ENCODE measurements at places on chromosomes 12 and 14.
A peak's percentile ranks its signal among the peaks of the same experiment; 100 is the strongest.

DNA sequence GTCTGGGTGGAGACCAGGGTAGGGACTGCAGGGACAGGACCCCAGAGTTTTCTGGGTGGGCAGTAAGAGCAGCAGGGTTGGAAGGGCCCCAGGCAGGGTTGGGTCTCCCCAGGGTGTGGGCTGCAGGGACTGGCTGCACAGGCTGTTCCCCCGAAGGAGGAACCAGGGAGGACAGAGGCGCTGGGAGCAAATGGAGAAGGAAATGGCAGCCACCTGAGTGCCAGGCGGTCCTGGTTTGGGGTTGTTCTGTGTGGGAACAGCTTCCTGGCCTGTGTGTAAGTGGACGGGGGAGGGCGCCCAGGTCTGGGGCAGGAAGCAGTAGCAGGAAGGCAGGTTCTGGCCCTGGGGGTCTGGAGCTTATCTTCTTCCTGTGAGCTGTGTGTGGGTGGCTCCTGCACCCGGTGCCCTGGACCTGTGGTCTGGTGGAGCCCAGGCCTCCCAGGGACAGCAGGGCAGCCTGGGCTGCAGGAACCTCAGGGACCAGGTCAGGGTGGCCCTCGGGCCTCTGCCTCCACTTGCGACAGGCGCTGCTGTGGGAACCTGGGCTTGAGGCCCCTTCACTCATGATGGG is 372.8 kb downstream of the TMEM121 start:
- peak; percentile 68 for DNase-seq

GRCh38 chr12:49375406-49375805 is 8.1 kb downstream of the SPATS2 start:
- DNase-seq, result no peak

- no peak for DNase-seq
Measured at GRCh38 chr12:92696216-92696615, 6.6 kb upstream of the PLEKHG7 start.

DNA sequence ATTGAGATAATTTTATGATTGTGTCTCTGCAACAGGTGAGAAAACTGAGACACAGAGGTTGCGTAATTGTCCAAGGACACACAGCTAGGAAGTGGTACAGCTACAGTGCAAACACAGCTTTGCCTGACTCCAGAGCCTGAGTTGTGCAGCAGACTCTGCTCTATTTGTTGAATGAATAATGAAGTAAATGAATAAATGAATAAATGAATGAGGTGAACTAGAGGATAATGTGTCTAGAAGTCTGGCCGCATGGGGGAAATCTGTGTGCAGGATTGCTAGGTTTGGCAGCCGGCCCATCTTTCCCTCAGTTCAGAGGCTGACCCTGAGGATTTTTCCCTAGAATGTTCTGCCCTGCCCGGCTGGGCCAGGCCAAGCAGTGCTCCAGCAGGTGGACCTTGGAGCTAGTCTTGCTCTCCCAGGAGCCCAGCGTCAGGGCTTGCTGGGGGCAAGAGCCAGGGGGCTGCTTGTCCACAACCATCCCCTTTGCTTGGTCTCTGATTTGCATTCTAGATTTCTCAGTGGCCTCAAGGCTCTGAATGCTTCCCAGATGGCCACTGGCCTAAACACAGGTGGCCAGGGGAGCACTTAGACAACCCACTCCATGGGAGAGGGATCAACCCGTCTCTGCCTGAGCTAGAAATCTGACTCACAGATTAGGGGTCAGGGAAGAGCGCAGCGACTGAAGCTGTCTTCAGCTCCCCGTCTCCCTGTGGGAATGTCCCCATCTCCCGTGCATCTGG is 225.2 kb downstream of the C12orf75 start:
- no peak for DNase-seq

GRCh38 chr12:120497524-120498150 is 1.7 kb downstream of the DYNLL1 start:
- DNase-seq, result no peak

DNA sequence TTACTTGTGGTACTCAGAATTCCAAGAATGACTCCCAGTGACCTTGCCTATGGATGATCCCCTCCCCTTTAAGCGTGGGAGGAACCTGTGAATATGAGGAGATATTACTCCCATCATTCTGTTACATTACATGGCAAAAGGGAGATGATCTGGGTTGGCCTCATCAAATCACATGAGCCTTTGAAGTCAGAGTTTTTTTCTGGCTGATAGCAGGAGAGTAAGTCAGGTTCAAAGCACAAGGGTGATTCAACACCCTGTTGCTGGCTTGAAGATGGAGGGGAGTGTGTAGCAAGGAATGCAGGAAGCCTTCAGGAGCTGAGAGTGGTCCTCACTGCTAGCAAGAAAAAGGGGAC is 9.1 kb upstream of the MDM2 start:
- DNase-seq, result no peak

- peak; percentile 42 for DNase-seq
Measured at GRCh38 chr12:132461526-132461925, 28.4 kb upstream of the FBRSL1 start.

- DNase-seq, result no peak
Measured at GRCh38 chr12:121108492-121108891, 24.2 kb upstream of the P2RX7 start.

DNA sequence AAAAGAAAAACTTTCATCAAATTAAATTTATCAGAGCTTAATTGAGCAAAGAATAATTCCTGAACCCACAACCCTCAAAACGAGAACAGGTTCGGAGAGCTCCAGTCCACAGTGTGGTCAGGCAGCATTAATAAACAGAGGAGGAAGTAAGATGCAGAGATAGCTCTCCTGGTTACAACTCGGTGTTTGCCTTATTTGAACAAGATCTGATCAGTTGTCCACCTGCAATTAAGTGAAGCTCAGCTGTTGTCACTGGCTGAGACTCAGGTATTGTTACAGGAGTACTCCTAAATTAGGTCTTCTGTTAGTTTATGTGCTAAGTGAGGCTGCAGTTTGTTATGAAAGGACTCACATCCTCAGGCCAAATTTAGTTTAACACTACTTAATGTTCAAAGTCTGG is 451.4 kb upstream of the PDE3A start:
- DNase-seq, result no peak

GRCh38 chr14:67833403-67833802 is 13.8 kb downstream of the RAD51B start:
- no peak for DNase-seq

DNA sequence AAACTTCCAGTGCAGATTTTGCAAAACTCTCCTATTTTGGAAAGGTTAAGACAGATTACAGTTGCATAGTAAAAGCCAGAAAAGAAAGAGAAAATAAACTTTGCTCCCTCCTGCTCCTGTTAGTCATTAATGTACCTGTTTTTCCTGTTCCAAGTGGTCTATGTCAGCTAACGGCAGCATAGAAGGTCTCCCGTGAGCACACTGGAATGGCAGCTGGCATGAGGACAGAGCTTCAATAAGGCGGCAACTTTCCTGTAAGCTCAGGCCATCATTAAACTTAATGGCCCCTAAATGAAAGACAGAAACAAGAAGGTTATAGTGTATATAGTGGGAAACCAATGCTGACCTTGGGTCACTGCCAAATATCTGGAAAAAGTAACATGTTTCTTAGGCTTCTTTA is 16.0 kb downstream of the EIF2B2 start:
- DNase-seq, result no peak

- no peak for DNase-seq
Measured at GRCh38 chr12:42893803-42894202, 304.3 kb upstream of the PRICKLE1 start.

DNA sequence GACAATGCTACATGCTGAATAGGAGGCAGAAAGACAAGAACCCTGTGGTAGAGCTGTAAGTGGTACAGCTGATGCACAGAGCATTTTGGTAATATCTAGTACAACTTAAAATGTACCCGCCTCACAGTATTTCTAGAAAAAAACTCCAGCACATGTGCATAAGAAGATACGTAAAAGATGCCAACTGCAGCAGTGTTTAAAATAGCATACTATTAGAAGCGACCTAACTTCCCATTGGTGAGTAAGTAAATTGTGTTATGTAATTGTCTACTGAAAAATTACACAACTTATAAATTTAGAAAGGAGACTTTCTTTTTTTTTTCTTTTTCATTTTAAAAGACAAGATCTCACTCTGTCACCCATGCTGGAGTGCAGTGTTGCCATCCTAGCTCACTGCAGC is 114.3 kb upstream of the CAND1 start:
- no peak for DNase-seq

- DNase-seq, result no peak
Measured at GRCh38 chr12:113162102-113163029, 12.8 kb downstream of the CFAP73 start.

DNA sequence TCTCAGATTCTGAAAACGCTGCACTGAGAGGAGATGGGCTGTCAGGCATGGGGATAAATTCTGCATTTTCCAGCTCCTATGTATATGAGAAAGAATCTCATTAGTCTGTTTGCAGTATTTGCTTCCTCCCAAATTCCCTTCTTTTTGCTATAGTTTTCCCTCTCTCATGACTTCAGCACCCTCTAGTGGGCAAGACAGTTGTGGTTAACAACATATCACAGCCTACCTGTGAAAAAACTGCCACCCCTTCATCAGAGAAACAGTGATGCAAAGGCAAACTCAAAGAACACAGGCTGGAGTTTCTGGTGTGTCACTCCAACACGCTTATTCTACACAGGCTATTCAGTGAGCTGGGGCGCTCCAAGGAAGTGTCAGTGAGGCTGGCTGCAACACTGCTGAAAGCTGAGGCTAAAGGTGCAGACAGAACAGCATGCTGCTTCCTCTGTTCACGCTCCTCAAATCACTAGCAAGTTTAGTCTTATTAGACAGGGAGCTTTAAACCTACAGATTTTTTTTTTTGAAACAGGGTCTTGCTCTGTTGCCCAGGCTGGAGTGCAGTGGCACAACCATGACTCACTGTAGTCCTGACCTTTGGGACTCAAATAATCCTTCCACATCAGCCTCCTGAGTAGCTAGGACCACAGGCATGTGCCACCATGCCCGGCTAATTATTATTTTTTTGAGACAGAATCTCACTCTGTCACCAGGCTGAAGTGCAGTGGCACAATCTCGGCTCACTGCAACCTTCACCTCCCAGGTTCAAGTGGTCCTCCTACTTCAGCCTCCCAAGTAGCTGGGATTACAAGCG is 19.3 kb downstream of the ZC2HC1C start:
- DNase-seq, result no peak

- no peak for DNase-seq
Measured at GRCh38 chr12:103975368-103975767, 9.7 kb downstream of the TDG start.

- no peak for DNase-seq
Measured at GRCh38 chr12:24424889-24425600, 475.6 kb upstream of the SOX5 start.

DNA sequence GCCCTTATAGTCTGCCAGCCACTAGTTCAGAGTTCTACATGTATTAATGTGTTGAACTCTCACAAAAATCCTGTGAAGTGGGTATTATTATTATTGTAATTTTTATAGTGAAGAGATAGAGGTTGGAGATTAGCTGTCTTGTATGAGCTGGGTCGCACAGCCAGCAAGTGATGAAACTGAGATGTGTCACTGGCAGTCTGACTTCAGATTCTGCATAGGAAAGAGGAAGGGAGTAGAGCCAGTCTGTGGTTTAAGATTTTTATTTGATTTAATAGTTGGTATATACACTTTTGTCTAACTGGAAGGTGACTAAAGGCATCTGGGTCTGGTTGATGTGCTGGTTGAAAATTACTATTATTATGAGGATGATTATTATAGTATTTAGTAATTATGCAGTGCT is 5.8 kb upstream of the FRS2 start:
- DNase-seq, result no peak

DNA sequence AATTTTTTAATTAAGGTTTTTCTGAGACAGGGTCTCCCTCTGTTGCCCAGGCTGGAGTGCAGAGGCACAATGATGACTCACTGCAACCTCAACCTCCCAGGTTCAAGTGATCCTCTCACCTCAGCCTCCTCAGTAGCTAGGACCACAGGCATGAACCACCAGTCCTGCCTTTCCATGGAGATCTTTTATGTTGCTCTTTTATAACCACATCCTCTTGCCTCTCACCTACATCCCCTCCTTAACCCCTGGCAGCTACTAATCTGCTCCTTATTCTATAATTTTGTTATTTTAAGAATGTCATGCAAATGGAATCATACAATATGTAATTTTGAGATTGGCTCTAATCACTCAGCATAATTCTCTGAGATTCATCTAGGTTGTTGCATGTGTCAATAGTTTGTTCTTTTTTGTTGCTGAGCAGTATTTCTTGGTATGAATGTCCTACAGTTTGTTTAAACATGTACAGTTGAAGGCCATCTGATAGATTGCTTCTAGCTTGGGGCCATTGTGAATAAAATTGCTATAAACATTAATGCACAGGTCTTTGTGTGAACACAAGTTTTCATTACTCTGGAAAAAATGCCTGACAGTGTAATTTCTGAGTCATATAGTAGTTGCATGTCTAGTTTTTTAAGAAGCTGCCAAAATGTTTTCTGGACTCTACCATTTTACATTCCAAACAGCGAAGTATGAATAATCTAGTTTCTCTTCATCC is 249.2 kb upstream of the AMIGO2 start:
- DNase-seq, result no peak

DNA sequence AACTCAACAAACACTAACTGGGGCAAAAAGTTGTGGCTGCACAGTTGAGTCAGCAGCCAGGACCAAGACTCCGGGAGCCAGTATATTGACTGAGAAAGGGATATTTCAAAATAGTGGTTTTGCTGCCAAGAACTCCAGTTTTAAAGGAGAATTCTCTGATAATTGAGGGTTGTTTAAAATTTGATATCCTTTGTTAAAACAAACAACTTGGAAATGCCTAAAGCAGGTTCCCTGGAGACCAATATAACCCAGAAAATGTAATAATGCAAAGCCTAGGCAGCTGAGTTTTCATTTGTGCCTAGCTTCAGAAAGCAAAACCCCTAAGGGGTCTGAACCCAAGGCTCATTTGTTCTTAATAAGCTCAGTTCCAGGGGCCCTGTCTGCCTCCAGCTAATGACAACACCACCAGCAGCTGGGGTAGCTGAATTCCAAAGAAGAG is 311.7 kb upstream of the CCDC196 start:
- DNase-seq, result no peak

DNA sequence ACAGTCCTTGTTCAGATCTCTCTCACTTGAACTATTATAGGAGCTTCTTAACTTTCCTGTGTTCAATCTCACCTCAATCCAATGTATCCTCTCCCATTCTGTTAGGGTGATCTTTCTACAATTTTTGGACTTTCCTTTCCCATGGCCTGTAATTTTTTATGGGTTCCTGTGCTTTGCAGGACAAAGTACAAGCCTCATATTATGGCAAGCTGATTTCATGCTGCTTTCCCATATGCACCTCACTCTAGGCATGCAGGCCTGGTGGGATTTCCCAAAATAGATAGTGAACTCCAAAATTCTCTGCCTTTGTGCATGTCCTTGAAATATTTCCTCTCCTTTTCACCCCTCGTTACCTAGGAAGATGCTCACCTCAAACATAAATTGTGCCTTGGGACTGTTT is 499.4 kb downstream of the NAV3 start:
- DNase-seq, result no peak

DNA sequence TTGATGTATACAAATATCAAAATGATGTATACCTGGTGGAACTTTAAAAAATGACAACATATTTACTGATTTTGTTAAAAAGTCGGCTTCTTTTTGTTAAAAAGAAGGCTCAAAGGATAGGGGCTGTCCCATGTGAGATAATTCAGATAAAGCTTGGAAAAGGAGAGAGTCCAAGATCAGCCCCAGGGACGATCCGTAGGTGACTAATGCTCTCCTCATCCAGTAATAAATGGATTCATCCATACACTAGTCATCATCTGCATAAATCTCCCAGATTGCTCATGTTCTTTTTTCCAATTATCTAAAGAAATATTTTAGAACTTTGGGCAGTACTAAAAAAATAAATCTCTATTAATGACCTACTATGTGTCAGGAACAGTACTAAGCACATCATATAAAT is 23.4 kb upstream of the FSCB start:
- no peak for DNase-seq
